ENCODE measurements at places on chromosomes 7 and 10.

DNA sequence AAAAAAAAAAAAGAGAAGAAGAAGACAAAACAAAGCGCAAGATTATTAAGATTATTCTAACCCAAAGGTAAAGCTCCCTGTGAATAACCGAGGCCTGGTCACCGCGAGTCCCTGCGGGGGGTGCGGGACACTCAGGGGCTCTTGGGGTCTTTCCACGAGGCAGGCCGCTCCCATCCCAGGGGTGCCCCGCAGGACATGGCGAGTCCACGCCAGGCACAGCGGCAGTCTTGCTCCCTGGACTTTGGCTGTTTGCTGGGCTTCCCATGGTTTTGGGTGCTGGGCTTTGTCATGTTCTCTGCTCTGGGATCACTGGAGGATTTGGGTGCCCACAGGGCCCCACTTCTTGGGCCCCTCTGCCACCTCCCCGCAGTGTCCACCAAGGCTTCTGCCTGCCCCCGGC is 137.4 kb upstream of the TCERG1L start:
- DNase-seq: no peak

DNA sequence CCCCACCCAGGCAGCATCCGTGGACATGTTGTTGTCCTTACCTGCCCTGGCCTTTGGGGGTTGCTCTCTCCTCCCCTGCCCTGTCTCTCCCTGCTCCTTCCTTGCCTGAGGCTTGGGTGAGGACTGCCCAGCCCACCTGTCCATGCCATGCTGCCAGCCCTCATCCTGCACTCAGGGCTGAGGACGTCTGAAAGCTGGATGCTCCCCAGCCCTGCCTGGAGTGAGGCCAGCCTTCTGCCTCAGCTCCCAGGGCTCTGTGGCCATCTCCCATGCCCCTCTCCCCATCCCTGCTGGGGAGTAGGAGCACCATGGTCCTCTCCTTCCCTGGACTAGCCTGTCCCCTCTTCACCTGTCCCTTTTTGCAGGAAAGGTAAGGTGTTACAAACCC is 68.4 kb downstream of the RAMP3 start:
- no peak for DNase-seq

DNA sequence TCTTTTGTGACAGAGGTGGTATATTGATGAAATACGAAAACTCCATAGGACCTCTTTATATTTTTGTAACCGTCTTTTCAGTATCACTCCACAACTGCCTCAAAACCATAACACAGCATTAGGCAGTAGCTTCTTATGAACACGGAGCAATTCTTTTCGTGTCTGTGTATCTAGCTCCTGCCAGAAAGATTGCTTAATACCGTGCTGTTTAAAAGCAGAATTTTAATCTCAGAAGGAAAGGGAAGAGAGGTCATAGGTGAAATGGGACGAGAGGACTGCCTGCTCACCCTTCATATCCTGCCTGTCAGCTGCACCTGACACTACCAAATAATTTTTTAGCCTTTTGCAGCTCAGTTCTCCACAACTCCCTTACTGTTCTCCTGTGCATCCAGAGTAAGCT is 200.7 kb downstream of the DNAH11 start:
- DNase-seq: no peak

- no peak for DNase-seq
Measured at GRCh38 chr7:98978672-98979071, 100.3 kb downstream of the TRRAP start.

GRCh38 chr7:156368053-156368843 is 272.3 kb upstream of the RNF32 start:
- no peak for DNase-seq

All from K562 (cell line).